Omental fat pad (tissue), 4 donors: ENCODE measurements at places on chromosomes 11 and 22. TPM values are rescaled to one million over a fixed set of nuclear protein-coding genes. Genes with fewer than 3 reads are reported as not detected.

DNA sequence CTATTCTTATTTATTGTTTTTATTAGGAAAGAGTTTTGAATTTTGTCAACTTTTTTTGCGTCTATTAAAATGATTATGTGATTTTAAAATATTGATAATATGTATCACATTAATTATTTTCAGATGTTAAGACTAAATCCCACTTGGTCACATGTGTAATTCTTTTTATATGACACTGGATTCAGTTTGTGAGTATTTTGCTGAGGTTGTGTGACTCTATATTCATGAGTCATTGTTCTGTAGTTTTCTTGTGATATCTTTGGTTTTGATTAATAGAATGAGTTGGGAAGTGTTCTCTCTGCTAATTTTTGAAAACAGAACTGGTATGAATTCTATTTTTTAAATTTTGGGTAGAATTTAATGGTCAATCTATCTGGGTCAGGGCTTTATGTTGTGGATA, 317.9 kb downstream of the ETS1 start:
- no peak for DNase-seq

DNA sequence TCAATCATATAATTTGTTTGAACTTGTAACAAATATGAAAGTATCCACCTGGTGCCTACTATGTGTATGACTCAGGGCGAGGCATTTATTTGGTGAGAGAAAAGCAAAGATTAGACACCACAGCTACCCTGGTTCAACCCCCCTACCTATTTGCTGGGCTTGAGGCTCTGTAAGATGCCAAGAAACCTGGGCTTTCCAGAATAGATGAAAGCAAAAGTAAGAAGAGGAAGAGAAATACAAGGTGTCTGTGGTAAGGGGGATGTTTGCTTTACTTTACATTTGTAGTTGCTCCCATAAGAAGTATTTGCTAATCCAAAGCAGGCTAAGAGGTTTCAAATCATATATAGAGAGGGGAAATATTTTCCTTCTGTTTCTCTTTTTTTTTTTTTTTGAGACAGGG, 61.7 kb downstream of the DDI1 start:
- no peak for DNase-seq

GRCh38 chr11:34502949-34503348, 10.6 kb downstream of the ELF5 start:
- DNase-seq, result no peak

DNA sequence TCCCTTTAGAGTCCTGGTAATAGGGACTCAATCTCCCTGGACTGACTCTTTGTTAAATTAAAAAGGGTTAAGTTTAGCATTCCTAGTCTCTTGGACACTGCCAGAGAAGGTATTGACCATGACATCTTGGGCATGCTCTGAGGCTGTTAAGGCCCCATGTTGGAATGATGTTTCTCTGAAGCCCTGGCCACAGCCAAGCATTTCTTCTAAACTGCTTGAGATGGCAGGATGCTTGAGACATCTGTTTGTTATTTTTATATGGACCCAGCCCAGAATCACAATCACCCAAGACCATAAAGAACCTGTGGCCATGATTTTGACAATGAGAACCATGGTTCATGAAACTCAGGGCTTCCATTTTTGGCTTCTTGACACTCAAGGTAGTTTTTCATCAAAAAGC, 5.5 kb upstream of the ANKK1 start:
- no peak for DNase-seq

DNA sequence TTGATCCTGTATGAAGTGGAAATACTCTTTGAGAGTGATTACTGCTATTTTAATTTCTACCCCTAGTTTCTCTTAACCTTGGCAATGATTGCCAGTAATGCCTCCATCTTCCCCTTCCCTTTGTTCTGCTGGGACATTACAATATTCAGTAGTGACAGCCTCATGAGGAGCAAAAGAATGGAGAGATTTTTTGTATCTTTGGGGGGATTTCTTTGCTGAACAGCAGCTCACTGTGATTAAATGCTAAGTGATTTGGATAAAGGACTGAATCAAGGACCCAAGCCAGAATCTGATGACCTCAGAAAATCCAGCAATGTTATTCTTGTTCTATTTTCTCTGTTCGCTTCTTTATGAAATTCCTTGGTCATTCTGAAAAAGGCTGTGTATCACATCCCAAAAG, 7.0 kb upstream of the SLC1A2 start:
- no peak for DNase-seq

DNA sequence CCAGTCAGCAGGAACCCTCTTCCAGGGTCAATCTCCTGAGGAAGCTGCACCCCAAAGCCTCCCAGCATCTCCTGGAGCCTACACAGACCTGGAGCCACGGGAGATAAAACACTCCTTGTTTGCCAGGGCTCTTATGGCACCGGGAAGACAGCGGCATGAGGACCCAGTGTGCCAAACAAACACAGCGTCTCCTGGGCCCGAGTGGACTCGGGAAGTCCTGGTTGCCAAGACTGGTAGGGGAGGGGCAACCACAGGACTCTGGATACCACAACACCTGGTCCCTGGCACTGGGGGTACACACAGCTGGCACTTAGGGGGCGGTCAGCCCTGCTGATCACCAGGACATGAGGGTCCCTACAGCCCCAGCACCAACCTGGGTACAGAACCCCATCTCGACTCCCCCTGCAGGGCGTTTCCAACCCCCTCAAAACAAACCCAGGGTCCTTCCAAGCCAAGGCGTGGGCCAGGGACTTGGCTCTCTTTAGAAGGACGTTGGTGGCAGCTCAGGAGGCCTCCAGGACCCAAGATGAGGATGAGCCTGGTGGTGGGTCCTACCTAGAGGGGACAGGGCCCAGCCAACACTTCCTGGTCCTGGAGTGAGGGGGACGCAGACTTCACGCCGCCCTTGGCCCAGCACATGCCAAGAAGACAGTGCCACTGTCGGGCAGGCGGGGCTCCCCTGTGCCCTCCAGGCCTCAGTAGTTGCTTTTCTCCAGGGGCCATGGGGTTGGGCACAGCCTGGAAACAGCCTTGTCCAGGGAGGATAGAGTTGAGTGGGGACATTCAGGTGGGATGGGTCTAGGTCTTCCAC, 85.0 kb downstream of the CELSR1 start:
- no peak for DNase-seq

DNA sequence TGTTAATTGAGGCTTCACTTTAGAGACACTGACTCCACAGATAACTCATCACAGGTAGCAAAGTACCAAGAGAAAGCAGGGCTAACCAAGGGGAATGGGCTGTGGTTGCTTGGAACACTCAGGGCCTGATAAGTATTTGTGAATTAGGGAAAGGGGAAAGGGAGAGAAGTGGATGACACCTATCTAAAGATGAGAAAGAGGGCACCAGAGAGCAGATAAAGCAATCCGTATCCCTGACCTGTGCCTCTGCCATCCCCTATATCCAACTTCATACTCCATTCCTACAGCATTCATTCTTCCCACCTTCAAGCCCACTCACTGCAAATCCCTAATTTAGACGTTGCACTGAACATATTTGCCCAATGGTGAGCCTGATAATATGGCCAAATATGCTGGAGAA, 43.0 kb upstream of the API5 start:
- DNase-seq, result no peak

DNA sequence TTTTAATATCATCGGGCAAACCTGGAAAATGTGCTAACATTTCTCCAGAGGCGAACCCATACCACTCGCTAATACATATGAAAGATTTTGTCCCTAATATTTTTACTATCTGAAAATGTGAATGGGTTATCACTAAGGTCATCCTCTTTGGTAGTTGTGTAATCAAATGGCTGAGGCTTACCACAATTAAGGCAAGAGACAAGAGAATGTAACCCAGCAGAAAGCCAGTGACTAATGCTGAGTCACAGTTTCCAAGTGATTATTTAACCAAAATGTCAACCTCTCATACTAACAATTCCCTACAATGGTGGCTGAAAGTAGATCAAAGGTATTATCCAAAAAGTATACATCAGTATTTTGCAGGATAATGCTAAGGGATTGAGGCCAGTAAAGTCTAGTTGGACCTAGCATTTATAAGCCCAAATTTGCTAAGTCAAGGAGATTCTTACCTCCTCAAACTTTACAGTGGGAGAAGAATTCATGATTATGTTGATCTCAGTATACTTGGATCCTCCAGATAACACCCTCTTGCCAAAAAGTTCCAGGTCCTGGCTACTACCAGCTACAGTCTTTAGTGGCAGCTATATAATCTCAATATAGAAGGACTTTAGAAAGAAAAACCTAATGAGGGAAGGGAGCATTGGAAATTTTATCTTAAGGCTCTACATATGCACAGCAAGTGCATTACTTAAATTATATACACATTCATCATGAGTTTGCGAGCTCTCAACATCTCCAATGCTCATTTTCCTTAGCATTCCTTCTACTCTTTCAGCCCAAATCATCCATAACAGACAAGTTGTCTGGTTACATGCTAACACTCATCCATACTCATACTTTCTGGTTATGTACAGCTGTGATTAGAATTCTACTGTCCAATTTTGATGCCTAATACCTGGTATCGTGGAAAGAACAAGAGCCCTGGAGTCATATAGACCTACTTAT, 25.4 kb downstream of the SIK3 start:
- DNase-seq, result no peak

- no peak for DNase-seq
Measured at GRCh38 chr11:110097459-110098012, 4.3 kb downstream of the ZC3H12C start.

- no peak for DNase-seq
Measured at GRCh38 chr22:40469181-40469580, 98.8 kb downstream of the SGSM3 start.

DNA sequence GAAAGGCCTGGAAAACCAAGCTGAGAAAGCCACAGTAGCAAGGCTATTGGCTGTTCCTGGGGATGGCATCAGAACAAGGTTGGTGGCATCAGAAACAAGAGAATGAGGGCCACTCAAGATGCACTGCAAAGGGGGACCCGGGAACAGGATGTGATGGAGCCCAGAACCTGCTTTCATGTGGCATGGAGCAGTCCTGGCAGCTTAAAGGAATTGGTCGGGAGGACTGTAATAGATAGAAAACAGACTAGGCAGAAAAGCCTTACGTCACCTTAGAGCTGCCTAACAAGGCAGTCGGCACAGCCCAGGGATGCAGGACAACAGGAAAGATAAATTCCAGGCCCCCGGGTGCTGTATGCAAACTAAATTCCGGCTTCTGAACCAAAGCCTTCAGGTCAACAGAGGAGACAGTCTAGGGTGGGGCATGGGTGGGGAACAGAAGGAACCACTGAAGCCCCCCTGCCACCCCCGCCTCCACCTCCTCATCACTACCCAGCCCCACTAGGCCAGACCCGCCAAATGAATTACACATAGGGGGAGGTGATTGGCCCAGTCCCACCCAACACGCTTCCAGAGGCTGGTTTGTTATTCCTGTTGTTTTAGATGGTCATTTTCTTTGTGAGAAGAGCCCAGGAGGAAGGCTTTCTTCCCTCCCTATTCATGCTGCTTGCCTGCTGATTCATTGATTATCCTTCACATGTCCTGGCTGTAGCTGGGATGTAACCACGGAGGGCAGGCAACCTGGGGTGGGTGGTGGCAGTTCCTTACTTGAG, 25.7 kb upstream of the LRRC55 start:
- DNase-seq, result no peak

- no peak for DNase-seq
Measured at GRCh38 chr22:36807627-36808026, 9.2 kb downstream of the PVALB start.

- no peak for DNase-seq
Measured at GRCh38 chr11:70252844-70253243, 17.6 kb upstream of the PPFIA1 start.

GRCh38 chr22:37634417-37634924, 5.0 kb upstream of the SH3BP1 start:
- no peak for DNase-seq

DNA sequence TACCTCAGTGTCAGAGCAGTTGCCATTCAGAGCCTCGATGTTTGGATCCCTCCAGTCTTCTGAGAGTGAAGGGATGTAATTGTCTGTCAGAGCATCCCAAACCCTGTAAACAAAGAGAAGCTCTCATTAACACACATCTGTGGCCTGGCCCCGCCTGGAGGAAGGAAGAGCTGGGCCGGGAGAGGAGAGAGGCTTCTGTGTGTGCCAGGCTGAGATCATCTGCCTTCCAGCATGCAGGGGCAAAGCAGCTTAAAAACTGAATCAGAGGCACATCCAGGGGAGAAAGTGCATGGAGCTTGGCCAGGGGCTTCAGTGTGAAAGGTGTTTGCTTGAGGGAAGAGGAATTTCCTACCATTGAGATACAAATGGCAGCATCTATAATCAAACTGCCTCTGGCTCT, 14.5 kb downstream of the FEZ1 start:
- no peak for DNase-seq

Gene BANF1
- total RNA-seq, result 24.6 TPM

Gene ZNF70
- 2.8 TPM for total RNA-seq

Gene LGR4
- 31.5 TPM for total RNA-seq

Gene OR5P2
- 0.84 TPM for total RNA-seq

Gene GRAP2
- 9.5 TPM for total RNA-seq

Gene SCT
- total RNA-seq, result not detected
